Stimulated activated CD8-positive, alpha-beta memory T cell treated with anti-CD3 and anti-CD28 coated beads, Interleukin-15, amount 100 ng/mL, for 1 hour (primary cell): ENCODE measurements at places on chromosomes 6 and 20.
A peak's percentile ranks its signal among the peaks of the same experiment; 100 is the strongest.

DNA sequence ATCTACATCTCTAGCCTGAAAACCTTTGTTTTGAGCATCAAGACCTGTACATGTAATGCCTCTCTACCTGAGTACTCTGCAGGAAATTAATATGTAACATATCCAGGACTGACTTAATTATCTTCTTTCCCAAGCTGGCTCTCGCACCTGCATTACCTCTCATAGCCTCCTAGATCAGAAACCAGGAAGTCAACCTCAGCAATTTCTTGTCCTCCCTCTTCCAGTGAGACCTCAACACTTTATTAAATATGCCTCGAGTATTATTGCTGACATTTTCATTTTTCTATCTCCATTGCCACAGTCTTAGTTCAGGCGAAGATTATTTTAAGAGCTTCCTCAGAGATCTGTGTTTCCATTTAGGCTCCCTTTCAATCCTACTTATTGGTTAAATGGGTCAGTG lies 69.0 kb downstream of the MACROD2 start:
- DNase-seq, result no peak

DNA sequence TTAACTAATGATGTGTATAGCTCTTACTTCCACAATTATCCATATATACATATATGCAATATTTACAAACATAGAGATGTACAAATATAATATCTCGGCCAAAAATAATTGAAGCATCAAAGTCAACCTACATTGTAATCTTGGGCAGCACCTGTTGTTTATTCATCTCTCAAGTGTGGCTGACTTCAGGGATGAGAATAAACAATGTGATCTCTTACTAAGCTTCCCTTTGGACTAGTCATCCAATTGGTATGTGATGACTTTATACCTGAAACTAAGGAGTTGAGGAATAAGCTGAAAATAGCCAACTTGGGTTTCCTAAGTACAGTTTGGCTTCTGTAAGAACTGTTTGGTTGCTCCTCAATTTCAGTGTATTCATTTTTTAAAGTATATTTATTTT lies 256.6 kb downstream of the KHDC1L start:
- no peak for DNase-seq

GRCh38 chr6:42043787-42044475 lies 6.4 kb upstream of the TAF8 start:
- peak; percentile 95 for DNase-seq

GRCh38 chr20:20733943-20734342 lies 21.5 kb upstream of the RALGAPA2 start:
- DNase-seq, result no peak

DNA sequence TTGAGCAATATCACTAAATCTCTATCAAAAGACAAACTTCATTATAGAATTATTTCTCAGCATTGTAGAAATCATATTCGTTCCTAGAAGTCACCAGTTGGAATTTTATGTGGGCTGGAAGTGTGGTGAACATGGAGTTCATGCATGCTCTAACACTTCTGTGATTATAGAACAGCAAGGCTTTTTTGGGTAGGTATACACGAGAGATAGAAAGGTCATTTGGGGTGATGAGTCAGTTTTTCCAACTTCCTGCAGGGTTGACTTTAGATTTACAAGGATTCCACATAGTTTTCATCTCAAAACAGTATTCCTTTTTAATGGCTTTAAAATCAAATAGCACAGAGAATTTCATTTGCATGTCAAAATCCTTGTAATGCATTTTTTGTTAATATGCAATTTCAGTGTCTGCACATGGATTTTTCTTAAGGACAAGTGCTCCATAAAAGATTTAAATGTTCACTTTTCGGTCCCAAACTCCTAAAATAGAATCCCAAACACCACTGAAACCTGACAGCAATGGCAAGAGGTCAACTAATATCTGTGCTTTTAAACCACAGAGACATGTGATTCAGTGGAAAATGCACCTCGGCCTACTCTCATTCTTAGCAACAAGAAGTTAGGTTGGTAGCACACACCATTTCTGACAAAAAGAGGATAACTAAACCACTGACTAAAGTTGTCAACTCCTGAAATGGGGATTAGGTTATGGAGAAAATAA lies 211.0 kb downstream of the MOXD1 start:
- DNase-seq, result no peak

DNA sequence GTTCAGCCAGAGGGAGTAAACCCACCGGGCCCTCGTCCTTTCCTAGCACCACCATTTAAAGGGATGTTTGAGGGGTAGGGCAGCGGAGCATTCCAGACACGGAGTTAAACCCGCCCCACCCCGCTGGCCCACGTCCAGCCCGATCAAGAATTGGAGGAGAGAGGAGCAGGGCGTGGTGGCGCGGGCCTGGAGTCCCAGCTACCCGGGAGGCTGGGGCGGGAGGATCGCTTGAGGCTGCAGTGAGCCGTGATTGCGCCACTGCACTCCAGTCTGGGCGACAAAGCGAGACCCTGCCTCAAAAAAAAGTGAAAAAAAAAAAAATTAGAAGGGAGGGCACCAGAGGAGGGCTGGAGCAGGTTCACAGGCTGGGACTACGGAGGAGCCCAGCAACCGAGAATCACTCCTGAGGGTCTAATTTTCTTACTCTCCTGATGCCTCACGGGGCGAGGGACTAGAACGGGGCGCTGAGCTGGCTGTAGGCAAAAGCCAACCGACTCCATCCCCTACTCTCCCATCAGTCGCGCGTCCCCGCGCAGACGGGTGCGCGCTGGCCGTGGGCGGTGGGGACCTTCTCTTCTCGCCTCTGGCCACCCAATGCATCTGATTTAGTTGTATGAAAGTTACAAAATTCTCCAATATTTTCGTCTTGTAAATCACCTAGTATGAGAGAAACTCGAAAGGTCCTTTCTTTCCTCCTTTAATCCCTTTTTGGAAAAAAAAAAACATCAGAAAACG lies 6.1 kb upstream of the HSPA1B start:
- no peak for DNase-seq

- no peak for DNase-seq
Observed at GRCh38 chr6:110093981-110094380, 85.5 kb downstream of the WASF1 start.

DNA sequence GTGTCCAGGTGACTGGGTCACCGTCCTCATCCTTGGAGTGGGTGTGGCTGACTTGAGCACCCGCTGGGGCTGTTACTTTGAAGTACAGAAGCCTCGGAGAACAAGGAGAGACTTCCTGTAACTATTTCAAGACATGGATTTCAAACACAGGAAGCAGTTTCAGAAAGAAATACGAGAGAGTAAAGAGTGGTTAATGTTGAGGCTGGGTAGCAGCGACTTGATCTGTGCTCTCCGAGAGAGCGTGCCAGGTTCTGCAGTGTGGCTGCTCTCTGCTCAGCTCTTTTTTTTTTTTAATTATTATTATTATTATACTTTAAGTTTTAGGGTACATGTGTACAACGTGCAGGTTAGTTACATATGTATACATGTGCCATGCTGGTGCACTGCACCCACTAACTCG lies 17.5 kb upstream of the EFCAB8 start:
- no peak for DNase-seq

- DNase-seq, result no peak
Observed at GRCh38 chr20:53582574-53583351, 10.9 kb downstream of the ZNF217 start.

- DNase-seq, result no peak
Observed at GRCh38 chr20:23341073-23341472, 9.5 kb upstream of the NXT1 start.

DNA sequence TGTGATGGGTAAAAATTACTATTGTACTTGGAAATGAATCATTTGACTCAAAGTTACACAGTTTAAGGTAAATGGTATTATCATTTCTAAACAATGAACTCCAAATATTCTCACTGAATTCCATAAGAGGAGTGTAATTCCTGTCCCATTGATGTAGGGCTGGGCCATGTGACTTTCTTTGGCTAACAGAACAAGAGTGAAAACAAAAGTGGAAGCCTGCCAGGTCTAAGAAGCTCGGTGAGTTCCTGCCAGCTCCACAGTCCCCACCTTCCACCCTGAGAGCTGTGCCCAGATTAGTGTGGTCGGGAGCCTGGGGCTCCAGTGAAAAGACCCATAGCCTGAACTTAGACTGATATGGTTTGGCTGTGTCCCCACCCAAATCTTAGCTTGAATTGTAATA lies 24.6 kb downstream of the TBXT start:
- DNase-seq, result no peak

GRCh38 chr6:41736800-41737555 lies 1.6 kb upstream of the TFEB start:
- DNase-seq, result no peak

DNA sequence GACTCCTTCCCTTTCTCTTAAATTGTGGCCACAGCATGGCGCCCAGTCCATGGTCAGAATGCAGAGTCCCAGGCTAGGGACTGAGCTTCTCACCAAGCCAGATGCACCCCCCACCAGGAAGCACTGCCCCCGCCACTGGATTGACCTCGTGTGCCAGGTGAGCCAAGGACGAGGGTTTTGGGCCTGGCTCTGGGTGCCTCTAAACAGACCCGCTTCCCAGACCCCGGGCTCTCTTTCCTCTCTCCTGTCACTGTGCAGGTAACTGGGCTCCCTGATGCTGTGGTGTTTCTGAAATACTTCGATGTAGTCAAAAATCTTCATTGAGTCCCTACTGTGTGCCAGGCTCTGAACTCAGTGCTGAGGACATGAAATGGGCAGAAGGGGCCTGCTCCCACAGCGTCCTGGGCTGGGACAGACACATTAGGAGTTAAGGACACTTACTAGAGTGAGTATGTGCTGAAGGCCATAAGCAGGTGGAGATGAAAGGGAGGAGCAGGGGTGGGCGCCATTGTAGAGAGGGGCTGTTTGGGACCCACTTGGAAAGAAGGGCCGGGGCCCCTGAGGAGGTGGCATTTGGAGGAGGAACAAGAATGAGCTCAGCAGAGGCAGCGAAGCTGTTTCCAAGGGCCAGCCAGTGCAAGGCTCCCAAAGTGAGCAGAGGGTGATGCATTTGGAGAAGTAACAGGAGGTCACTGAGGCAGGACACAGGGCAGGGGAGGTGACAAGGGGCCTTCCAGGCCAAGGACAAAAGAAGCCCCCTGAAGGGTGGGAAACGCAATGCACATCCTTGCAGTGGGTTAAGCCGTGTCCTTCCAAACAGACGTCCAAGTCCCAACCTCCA lies 217.1 kb downstream of the ANKRD60 start:
- DNase-seq, result no peak

GRCh38 chr20:63657260-63657936 lies 714 bp upstream of the RTEL1 start:
- DNase-seq, result no peak

DNA sequence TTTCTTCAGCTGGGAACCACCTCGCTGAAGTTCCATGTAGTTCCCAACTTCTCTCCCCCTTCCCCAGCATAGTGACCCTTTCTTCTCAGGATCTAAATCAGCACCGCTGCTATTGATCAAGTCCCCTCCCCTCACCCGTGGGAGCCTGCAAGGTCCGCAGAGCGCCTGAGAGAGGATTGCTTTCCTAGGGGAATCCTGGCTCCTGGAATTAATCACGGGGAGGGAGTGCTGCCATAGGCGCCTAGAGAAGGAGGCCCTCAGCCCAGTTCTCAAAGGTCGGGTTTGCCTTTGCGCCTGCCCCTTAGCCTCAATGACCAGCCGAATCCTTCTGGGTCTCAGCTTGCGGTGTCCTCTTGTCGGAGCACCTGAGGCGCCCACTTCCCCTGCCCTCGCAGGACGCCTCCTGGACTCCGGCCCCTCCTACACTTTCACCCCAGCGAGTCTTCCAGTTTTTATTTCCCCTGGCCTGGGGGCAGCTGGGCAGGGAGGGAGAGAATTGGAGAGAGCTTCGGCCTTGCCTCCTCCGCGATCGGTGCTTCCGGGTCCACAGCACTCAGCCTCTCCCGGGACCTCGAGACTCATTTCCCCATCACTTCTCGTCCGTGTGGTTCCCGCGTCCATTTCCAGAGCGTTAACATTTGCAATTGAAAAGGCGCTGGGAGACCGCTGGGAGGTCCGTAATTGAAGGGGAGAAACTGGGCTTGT lies 3.1 kb upstream of the NKX2-2 start:
- DNase-seq, result no peak

DNA sequence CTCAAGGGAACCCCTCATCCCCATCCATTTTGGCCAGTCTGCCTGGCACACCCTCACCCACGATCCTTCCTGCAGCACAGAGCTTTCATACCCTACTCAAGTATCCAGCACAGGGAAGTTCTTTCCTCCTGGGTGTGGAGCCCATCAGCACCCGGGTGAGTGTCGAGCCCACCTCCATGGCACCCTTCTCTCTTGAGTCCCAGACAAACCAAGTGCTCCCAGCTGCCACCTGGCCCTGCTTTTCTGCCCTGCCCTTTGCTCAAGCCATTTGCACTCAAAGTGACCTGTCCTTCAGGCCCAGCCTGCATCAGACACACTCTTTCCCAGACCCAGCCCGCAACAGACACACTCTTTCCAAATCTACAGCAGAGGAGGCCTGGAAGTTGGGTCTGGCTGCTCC lies 257.2 kb downstream of the DLL1 start:
- DNase-seq, result no peak

DNA sequence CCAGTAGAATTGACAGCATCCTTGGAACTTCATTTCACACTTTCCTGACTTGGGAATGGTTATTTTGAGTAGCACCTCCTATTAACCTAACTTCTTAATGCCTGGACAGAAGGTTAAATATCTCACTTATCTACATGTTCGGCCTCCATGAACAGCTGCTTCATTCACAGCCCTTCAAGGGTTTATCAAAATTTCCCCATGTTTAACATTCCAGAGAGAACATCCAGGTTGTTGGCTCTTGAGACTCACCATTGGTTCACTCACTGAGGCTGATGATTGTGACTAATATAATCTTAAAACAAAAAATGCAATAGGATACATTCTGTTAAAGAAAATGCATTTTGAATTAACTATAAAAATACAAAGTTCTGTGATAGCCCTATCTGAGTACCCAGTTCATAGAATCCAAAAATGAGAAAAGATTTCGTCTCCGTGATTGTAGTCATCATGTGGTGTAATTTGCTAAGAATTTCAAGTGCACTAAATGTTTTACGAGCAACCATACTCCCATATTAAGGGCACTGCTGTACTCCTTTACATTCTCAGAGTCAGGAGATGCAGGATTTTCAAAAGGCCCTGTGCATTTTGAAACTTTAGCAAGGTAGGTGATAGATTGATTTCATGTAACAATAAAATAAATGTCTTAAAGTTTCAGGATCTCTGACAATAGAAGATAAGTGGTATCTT lies 260.6 kb upstream of the TAB2 start:
- no peak for DNase-seq

GRCh38 chr20:14295238-14295637 lies 42.2 kb downstream of the FLRT3 start:
- DNase-seq, result no peak

DNA sequence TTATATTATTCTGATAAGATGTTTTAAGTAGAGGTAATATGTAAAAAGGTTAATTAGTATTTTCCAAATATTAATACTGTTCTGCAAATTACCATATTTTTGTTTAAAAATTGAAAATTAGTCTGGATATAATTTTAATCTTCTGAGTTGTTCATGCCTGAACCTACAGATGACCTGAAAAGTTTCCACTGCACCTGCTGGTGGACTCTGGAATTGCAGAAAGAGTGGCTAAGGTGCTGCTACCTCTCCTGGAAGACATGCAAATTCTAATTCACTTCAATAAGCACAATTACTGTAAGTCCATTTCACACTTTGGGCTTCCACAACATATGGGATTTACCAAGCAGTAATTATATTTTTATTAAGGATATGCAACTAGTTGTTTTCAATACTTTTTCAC lies 77.7 kb upstream of the OLIG3 start:
- peak; percentile 59 for DNase-seq
